ENCODE measurements at places on chromosomes 11 and 22.

DNA sequence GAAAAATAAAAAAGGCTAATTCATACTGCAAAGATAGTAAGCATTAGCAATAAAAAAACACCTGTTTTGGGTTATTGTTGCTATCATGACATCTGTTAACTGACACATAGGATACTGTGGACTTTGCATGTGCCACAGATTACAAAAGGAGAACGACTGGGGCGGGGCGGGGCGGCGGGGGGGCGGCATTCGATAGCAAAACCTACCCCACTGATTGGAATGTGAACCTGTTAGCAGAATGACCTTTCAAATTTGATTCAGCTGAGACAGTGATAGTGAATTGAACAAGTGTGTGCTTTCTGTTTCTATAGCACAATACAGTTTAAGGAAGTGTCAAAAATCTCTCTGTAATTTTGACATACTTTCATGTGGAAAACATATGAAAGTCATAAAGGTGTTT lies 14.9 kb downstream of the MMP20 start:
- DNase-seq: no peak

GRCh38 chr11:115550291-115551059 lies 46.3 kb upstream of the CADM1 start:
- no peak for DNase-seq

DNA sequence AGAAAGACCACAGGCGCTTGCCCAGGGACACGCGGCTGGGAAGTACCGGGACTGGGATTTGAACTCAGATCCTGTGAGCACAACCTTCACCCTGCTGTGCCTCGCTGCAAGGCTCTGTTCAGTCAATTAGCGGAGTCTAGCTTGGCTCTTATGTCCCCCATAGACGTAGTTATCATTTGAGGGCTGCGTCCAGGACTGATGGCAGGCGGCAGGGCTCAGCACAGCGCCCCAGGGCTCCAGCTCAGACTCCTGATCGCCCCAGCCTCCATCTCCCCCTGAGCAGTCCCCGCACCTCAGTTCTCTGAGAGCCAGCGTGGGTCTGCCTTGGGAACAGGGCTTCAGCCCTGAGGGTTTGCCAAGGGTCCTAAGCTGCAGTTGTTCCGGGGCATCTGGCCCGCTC lies 19.8 kb downstream of the MRGPRG start:
- no peak for DNase-seq

- DNase-seq: no peak
These were observed 35.0 kb downstream of the AMPD3 start for GRCh38 chr11:10490032-10490397.

GRCh38 chr11:60631944-60632343 lies 67.5 kb upstream of the MS4A8 start:
- no peak for DNase-seq

DNA sequence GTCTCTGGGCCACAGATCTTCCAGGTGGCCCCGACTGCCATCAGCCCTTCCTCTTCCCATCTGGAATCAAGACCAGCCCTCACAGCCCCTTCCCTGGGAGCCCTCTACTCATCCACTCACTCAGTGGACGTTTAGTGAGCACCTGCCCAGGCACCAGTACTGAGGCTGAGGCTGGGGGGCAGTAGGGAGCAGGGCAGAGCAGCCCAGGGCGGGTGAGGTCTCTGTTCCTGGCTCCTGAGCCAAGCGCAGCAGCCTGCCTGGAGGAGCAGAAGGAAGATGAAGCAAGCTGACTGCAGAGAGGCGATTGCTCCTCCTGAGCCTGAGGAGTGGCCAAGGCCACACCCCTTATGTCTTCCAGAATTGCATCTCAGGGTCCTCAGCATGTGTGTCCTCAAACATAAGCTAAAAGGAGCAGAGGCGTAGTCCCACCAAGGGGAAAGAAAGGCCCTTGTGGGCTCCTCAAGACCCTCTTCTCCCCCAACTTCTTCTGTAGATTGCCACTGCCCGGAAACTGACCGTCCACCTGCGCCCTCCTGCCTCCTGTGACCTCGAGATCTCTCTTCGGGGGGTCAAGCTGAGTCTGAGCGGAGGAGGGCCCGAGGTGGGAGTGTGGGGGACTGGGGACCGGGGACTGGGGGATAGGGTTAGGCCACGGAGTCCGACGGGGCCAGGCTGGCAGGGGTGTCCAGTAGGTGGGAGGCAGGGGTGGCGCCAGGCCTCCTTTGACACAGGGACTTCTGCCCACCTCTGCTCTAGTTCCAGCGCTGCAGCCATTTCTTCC lies 5.8 kb downstream of the MAPK8IP2 start:
- no peak for DNase-seq

DNA sequence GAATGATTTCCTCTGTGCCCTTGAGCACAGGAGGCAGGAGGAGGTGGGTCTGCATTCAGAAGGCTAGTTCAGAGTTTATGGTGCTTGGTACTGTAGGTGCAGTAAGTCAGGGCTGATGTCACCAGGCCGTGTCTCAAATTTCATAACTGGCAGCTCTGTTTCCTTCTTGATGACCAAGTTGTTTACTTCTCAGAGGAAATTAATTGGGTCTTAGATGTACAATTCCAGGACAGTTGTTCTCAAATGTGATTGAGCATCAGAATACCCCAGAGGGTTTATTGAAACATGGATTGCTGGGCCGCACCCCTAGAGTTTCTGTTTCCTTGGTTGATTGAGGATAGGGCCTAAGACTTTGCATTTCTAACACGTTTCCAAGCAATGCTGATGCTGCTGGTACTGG lies 6.2 kb downstream of the AMOTL1 start:
- no peak for DNase-seq

DNA sequence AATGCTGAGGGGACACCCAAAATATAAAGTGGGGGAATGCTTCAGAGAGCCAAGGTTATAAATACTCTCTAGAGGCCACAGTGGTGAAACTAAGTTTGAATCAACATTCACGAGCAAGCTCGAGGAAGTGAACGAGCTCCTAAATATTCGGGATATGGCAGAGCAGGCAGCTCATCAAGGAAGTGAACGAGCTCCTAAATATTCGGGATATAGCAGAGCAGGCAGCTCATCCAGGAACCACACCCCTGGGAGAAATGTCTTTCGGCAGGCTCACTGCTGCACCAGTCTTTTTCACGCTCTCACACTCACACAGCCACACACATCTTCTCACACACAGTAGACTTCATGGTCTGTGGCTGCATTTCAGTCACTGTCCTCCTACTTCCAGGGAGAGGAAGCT lies 787.5 kb downstream of the OPCML start:
- peak; percentile 28 for DNase-seq

GRCh38 chr11:62832336-62833234 lies at the start of gene TEX54:
Gene TEX54, minus strand, starts transcription at chr11:62832841.
- peak; percentile 17 for DNase-seq

DNA sequence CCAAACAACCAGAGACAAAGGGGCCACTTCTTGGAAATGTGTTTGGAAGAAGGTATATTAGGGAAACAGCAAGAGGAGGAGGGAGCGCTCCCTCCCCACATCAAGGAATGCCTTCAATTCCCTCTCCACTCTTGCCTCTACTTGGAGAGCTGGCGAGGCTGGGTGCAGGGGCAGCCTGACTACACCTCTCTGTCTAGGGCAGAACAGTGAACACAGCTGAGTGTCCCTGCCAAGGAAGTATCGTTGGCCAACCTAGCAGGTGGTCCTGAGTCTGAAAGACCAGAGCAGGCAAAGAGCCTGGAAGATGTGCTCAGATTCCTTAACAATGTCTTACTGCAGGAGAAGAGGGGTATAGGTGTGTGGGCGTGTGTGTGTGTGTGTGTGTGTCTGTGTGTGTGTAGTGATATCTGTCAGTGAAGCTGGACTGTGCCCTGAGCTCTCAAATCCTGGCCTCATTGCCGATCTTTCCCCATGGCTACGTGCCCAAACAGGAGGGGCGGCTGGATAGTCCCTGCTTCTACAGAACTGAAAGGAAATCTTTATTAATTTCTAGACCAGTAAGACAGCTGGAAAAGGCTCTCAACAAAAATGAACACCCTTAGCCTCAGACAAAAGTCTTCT lies 46.8 kb downstream of the PAMR1 start:
- DNase-seq: no peak

GRCh38 chr11:43576803-43577521 lies 103.6 kb upstream of the HSD17B12 start:
- peak; percentile 43 for DNase-seq

DNA sequence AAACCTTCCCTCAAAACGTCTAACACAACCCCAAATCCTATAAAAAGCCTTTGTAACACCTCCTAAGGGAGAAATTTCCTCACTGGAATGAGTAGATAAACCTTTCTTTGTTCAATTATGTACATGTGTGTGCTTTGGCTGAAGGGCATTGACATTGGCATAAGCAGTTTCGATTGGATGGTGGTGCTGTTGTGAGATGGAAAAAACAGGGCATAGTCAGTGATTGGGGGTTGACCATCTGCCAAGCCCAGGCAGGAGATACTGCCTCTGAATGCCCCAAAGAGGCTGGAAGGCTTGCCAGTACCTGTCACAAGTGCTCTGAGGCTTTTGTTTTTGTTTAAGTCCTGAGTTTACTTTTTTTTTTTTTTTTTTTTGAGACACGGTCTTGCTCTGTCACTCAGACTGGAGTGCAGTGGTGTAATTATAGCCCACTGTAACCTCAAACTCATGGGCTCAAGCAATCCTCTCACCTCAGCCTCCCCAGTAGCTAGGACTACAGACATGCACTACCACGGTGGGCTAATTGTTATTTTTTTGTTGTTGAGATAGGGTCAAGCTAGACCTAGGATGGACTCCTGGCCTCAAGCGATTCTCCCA lies 1.2 kb upstream of the CCDC117 start:
- no peak for DNase-seq

- no peak for DNase-seq
These were observed 36.1 kb downstream of the GNB1L start for GRCh38 chr22:19818324-19819207.

- peak; percentile 36 for DNase-seq
These were observed 813.3 kb downstream of the OPCML start for GRCh38 chr11:132718711-132719671.

- no peak for DNase-seq
These were observed 273.0 kb downstream of the TBC1D22A start for GRCh38 chr22:47035425-47035881.

- DNase-seq: no peak
These were observed 44.3 kb upstream of the IGSF9B start for GRCh38 chr11:134001088-134001487.

DNA sequence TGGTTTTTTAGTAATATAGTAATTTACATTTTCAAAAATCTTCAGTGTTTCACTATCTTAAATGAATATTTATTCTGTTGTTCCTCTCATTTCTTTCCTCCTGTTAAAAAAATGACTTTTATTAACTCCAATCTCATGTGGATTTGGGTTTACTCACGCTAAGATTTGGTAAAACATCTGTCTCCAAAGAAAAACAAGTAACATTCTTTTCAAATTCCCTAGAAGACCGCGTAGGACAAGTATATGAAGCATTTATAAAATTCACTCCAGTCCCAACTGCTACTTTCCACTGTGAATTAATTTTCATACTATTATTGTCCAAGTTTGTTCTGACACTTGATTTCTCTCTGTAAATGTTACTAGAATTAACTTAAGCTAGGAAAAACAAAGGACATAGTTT lies 26.2 kb downstream of the SBF2 start:
- DNase-seq: no peak

GRCh38 chr11:61048368-61049062 lies 53.8 kb upstream of the CD5 start:
- no peak for DNase-seq

DNA sequence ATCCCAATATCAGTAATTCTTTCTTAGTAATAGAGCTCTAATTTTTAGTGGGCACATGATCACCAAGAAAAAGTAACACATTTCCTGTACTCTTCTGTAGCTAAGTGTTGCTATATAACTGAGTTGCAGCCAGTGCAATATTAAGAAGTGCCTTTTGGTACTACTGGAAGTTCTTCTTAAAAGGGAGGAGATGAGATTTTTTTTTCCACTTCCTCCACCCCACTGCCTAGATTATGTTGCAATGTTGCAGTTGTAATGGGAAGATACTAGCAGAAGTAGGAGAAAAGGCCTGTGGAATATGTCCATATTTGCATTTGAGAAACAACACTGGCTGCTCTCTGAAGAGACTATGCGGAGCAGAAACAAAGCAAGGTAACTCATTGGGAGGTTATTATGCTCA lies 280.6 kb upstream of the ANO5 start:
- no peak for DNase-seq

GRCh38 chr11:65613091-65613928 lies 711 bp downstream of the MAP3K11 start:
- DNase-seq: no peak

- DNase-seq: peak; percentile 30
These were observed 29.1 kb upstream of the TXNRD2 start for GRCh38 chr22:19970479-19971275.

DNA sequence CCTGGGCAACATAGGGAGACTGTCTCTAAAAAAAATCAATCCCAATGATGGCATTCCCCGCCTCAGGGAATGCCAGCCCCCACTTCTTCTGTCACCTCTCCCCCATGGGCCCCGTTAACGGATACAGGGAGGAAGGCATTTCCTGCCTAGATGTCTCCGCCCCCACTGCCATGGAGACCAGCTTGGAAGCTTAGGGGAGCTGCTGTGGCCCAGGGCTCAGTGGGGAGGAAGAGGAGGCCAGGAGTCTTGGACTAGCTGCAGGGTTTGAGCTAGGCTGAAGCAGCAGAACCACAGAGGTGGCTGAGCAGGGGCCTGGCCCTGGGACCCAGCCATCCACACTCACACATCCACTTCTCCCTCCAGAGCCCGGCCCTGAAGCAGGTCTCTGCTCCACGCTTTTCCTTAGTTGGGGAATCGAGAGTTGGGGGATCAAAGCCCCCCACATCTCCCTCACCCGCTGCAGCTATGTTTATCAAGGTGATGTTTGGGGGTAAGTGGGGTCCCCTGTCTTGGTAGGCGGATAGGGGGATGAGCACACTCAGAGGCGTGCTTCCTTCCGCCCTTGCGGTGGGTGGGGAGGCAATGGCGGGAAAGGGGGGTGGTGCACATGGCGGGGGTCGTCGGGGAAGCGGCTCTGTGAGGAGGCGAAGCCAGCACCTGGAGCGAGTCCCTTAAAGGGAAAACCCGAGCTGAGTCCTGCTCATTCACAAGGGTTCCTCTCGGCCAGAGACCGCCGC lies at the start of gene C22orf15:
TSS of gene C22orf15 (plus strand) at position 149 of the 737 bp plus-strand sequence. CDS start at position 466, 317 bp downstream.
- no peak for DNase-seq

DNA sequence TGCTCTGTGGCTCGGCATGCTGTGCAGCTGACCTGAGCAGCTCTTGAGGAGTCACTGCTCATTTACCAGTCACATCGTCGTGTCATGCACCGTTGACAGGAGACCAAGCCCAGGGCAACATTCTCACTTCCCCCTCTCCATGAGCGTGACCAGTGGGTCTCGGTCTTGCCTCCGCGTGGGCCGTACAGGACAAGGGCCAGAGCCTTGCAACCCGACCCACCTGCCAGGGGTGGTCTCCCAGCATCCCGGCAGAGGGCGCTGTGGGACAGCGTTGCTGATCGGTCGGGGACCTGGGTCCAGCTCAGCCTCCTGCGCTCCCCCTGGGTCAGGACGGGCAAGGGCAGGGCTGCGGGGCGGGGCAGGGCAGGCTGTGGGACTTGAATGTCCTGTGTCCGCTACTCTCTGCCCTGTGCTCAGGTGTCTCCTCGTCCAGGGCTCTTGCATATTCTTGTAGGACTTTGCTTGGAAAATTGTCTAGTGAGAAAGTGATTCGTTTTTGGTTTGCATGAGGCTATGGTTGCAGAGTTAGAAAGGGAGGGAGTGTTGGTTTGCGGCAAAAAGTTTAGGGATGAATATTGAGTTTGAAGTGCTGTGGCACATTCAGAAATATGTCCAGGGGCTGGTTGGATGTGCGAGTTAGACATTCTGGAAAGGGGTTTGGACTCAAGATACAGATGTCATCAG lies 16.2 kb downstream of the EIF4G2 start:
- DNase-seq: peak; percentile 65

GRCh38 chr22:44995105-44995514 lies 14.7 kb downstream of the PHF21B start:
- no peak for DNase-seq

- peak; percentile 40 for DNase-seq
These were observed 65.5 kb downstream of the EMSY start for GRCh38 chr11:76510060-76511047.

All from brain microvascular endothelial cell (primary cell).